Substantia nigra (tissue), 51 donors: ENCODE measurements at places on chromosomes 7 and 10.
A peak's percentile ranks its signal among the peaks of the same experiment; 100 is the strongest.

GRCh38 chr10:70602665-70603448, at the start of gene PRF1:
Gene PRF1, minus strand, starts transcription at chr10:70602741. Its CDS starts 1,839 bp downstream, at chr10:70600902.
- DNase-seq = no peak

GRCh38 chr7:124369310-124369709, 336.4 kb upstream of the TMEM229A start:
- DNase-seq = no peak

DNA sequence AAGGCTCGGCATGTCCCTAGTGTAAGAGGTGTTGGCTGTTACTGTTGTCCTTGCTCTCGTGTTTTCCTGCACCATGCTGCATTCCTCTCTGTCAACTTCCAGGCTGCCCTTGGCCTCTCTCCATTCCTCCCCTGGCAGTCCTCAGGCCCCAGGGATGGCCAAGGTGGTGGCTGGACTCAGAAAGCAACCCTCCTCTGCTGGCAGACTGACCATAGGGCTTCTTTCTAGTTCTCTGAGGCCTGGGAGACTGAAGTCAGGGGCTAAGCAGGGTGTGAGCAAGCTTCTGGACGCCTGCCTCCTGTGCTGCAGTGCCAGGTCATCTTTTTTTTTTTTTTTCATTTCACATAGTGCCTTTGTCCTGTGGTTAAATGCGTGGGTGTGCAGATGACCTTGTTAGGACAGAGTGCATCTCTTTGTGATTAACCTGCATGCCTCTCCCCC, 72.0 kb downstream of the GOLGA7B start:
- peak; percentile 48 for DNase-seq

DNA sequence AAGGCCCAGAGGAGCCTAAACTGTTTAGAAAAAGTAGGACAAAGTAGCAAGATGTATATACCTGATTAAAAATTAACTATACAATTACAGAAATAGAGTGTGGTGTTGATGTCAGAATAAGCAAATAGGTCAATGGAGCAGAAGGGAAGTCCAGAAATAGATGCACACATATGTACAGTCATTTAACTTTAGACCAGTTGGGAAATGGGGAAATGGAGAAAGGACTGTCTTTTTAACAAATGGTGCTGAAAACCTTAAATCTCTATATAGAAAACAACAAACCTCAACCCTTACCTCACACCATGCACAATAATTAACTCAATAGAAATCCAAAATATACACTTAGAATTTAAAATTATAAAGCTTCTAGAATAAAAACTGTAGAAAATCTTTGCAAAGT, 72.2 kb downstream of the CH25H start:
- DNase-seq = no peak

DNA sequence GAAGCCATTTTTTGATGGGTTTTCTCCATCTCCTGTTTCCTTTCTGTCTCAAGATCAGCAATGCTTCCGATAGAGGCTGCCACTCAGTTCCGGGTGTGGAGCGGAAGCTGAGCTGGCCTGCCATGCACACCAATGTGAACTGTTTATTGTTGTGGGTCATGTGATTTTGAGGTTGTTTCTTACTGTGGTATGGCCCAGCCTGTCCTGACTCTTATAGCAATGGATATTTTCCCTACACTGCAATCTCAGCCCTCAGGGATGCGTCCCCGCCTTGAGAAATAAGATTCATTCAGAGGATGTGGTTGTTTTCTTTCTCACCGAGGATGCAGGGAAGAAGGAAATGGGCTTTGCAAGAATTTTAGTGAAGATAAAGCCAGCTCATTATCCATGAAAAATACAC, 134.7 kb downstream of the PFKFB3 start:
- no peak for DNase-seq

- DNase-seq = no peak
Observed at GRCh38 chr7:23468526-23469149, 1.7 kb downstream of the IGF2BP3 start.

DNA sequence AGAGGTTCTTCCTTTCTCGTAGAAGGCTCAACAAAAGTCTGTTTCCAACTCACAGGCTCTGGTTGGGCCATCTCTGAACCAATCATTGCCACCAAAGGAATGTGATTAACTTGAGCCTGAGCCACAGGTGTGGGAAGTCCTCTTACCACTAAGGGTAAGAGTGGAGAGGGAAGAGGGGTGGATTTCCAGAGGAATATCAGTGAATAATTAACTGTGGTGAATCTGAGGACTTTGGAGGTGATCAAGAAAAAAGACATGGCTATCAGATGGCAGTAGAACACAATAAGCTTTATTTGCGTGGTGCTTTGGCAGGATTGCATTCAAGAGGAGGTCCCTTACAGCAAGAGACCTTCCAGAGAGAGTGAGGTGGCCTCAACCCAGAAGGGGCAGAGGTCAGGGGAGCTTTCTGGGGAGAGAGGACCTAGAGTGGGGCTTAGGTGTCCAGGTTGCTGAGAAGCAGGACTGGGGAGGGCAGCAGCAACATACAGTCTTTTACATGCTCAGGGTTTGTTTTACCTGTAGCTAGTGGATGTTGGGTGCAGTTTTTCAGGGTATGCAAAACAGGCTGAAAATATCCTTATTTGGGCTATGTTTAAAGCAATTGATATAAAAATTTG, 61.4 kb downstream of the BBS9 start:
- DNase-seq = no peak

- DNase-seq = peak; percentile 16
Observed at GRCh38 chr7:29457565-29458011, 106.0 kb upstream of the PRR15 start.

GRCh38 chr10:86411281-86411841, 44.8 kb upstream of the GRID1 start:
- DNase-seq = no peak

DNA sequence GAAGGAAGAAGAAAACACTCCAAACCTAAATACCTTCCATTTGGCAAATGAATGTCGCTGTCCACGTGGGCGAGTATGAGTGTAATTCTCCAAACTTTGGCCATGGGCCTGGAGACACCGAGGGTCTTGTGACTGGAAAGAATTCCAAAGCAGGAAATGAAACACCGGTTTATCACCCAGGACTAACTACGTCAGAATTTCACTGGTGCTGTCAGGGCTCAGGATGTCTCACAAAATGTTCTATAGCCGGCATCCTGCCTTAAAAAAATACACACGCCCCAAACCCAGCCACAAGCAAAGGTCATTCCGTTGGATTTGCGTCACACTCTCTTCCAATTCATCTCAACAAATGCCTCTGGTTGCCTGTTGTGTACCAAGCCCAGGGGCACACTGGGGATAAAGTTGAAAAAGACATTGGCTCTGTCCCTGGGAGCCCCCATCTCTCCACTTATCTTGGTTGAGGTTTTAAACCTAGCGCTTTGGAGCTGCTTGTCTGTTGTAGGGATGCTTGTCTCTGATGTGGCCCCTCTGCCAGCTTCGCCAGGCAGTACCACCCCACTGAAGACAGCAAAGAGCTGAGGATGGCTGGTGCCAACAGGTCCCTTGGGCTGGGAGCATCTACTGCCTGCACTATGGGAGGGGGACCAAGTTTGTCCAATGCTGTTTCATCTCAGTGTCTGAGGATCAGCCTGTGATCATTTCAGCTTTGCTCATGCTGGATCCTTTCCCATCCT, 31.2 kb downstream of the GSTO2 start:
- DNase-seq = no peak

- DNase-seq = no peak
Observed at GRCh38 chr7:101727184-101727583, 90.2 kb upstream of the CUX1 start.

DNA sequence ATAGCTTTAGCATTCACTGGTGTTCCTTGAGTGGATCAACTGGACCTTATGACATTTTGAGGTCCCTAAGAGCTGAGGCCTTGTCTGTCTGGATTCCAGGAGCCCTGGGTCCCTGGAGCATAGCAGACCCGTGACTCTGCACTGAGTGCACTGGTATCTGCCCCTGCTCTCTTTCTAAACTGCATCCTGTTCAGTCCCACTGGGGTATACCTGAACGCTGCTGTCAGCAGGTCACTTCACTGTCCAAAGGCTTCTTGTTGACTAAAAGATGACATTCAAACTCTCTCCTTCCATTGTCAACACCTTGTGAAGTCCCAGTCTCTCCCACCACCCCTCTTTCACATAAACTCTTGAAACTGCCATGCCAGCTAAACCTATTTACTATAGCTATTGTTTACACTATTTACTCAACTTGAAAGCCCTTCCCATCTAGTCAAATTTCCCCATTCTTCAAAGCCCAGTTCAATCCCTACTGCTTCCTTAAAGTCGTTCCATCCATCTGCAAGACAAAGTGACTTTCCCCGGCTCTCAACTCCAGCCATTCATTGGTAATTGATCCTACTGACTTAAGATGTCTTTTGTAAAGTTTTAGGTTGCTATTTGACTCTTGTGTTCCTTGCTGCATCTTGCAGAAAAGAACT, 523.3 kb downstream of the KCNMA1 start:
- DNase-seq = no peak

- no peak for DNase-seq
Observed at GRCh38 chr10:9613338-9614075, 1404.2 kb upstream of the CELF2 start.

DNA sequence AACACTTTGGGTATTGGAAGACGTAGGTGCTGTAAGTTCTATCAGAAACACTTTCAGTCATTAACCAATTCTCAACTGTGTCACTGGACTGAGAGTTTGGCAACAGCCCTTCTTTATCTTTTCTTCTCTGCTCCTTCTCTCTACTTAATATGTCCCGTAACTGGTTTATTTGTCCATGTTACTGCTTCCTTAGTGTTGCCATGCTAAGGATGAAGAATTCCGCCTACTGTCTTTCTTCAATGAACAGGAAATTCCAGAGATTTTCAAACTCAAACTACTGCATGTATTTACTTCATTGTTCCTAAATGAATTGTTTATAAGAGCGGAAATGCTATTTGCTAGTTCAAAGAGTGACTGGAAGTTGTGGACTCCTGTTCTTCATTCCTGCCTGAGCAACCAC, 143.7 kb downstream of the TAX1BP1 start:
- no peak for DNase-seq

DNA sequence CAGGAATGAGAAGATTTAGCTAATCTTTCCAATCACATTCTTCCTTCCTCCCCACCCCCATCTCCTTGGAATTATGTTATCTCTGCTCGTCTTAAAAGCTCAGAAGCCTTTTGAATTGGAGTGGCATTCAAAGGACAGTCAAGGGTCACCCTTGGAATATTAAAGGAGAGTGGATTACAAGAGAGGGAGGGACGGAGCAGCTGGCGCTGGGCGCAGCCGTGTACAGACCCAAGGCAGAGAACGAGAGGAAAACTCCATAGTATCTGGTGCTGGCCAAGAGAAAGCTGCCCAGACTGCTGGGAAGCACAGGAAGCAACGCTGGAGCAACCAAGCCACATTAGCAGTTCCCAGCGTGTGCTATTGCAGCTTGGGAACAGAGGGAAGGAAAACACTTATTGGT, 95.7 kb downstream of the POU6F2 start:
- DNase-seq = no peak

- DNase-seq = no peak
Observed at GRCh38 chr10:130577039-130577438, 440.8 kb downstream of the GLRX3 start.

- DNase-seq = no peak
Observed at GRCh38 chr10:72800000-72800740, 93.4 kb upstream of the OIT3 start.

GRCh38 chr7:112550468-112551060, 69.8 kb downstream of the LSMEM1 start:
- no peak for DNase-seq

- no peak for DNase-seq
Observed at GRCh38 chr10:1093696-1094095, 37.5 kb downstream of the WDR37 start.

DNA sequence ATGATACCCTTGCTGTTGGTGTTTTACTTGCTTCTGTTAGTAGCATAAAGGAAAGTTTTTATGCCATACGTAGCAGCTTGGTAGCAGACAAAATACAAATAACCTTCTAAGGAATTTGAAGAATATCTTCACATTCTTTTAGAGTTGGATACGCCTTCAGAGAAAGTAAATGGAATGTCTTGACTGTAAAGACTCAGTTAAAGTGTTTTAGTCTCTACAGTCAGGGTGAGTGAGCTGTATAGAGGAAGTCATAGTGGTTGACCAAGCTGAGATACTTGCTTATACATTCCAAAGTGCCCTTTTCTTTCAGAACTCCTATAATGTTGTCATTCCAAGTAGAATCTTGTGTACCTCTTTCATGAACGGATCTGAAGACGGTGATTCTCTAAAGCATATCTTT, 37.7 kb downstream of the RABGEF1 start:
- no peak for DNase-seq

- no peak for DNase-seq
Observed at GRCh38 chr10:99859585-99859984, 77.1 kb downstream of the ABCC2 start.

GRCh38 chr10:47262606-47263533, 37.1 kb upstream of the GDF10 start:
- no peak for DNase-seq

DNA sequence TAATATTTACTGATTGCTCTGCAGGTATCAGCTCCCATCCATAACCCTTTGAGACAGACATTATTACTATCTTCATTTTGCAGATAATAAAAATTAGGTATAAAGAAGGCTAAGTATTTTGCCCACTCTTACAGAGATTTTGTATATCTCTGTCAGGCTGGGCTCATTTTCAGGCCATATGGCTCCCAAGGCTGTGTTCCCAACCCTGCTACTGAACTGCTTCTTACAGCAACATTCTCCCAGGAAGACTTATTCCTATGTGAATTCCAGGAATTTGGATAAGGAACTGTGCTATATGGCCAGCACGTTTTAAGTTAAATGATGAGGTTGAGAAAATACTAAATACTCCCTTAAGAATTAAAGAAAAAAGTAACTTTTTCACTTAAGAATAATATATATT, 1.9 kb upstream of the TMEM106B start:
- DNase-seq = no peak

DNA sequence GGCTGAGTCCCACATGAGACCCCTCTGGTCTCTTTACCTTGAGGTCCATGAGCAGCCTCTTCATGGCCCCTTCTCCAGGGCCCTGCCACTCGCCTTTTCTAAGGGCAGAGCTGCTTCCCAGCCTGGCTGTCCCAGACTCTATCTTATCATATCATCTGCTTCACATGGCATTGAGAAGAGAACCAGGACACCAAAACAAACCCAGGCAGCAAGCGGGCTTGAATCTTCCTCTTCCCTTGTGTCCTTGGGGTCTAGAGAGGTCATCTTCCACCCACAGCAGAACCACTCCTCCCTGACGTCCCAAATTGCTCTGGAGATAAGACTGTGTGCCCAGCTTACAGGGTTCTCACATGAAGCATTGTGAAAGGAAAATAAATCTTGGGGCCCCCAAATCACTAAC, 261.3 kb upstream of the AUTS2 start:
- DNase-seq = no peak

DNA sequence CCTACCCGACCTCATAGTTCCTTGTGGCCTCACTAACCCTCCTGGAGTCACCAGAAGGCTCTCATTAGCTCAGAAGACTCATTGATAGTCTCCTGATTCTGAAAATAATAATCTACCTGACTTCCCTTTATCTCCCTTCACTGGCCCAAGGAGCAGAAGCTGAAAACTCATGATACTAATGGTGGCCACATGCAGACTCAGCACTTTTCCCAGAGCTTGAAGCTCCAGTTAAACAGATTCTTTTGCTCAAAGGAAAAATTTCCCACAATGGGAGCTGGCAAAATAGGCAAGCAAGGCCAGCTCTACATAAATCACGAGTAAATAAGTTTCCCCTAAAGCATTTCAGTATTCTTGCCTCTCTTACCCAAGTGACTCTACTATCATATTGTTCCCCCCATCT, 8.2 kb downstream of the NAPEPLD start:
- DNase-seq = no peak

GRCh38 chr7:150329331-150330120, 6.2 kb upstream of the ACTR3C start:
- no peak for DNase-seq
